Activated CD4-positive, alpha-beta memory T cell treated with anti-CD3 and anti-CD28 coated beads, Interleukin-2, amount 10 ng/mL, durations not matched to agents 7 days and 5 days (primary cell): ENCODE measurements at places on chromosomes 4 and X.

DNA sequence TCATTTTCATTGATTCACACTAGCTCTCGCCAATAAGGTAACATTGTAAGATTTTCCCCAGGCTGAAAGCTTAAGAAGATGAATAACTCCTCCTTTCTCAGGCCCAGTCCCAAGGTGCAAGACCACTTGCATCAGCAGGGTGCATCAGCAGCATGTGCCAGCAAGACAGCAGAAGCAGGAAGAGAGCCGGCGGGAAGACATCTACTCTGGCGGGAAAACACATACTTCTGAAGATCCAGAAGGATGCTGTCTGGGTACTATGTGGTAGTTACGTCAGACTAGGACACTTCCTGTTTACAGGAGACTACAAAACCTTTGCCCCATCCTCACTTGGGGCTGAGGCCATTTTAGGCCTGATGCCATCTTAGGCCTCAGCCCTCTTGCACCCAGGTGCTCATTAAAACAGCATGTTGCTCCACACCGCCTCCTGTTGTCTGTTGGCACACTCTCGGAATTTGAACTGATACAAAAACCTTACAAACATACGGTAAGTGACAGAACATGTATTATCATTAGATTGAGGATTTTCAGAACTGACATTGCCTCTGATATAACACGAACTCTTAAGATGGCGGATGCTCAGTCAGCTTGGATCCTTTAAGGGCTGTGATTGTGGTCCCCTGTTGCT lies 886.5 kb upstream of the EPHA5 start:
- DNase-seq, result no peak

GRCh38 chr4:147913137-147913536 lies 181.2 kb downstream of the ARHGAP10 start:
- DNase-seq, result no peak

GRCh38 chr4:7734651-7735260 lies 204.9 kb downstream of the AFAP1 start:
- no peak for DNase-seq

- no peak for DNase-seq
Measured at GRCh38 chr4:185246453-185246852, 37.1 kb downstream of the SNX25 start.

DNA sequence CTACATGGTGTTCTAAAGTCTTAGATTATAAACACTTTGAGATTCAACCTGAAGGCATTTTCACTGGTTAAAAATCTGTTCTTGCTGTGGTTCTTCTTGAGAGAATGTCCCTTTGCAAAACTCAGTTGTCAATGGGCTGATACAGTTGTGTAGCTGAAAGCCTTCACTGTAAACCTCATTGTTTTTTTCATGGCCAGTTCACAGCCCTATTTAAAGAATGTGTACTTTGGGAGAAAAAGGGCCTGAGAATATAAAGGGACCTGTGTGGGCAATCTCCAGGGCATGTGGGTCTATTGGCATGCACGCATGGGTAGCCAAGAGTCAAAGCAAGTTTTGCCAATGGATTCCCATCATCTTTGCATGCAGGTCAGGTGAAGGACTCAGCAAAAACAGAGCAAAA lies 7.8 kb upstream of the MAP7D3 start:
- no peak for DNase-seq
